ENCODE measurements at places on chromosomes 7 and 10. TPM values are rescaled to one million over a fixed set of nuclear protein-coding genes. Genes with fewer than 3 reads are reported as not detected.

The ANXA8L1 gene
- not detected for total RNA-seq

The MMD2 gene
- total RNA-seq, result not detected

The ERCC6 gene
- 50.4 TPM for total RNA-seq

The GPAM gene
- total RNA-seq, result 11.2 TPM

The MARVELD1 gene
- total RNA-seq, result 85.0 TPM

The MRLN gene
- not detected for total RNA-seq

The CUZD1 gene
- not detected for total RNA-seq

The DNAH11 gene
- total RNA-seq, result 1.9 TPM

The HOGA1 gene
- 7.0 TPM for total RNA-seq

The AMZ1 gene
- total RNA-seq, result 3.7 TPM

The AKR1E2 gene
- total RNA-seq, result 17.6 TPM

DNA sequence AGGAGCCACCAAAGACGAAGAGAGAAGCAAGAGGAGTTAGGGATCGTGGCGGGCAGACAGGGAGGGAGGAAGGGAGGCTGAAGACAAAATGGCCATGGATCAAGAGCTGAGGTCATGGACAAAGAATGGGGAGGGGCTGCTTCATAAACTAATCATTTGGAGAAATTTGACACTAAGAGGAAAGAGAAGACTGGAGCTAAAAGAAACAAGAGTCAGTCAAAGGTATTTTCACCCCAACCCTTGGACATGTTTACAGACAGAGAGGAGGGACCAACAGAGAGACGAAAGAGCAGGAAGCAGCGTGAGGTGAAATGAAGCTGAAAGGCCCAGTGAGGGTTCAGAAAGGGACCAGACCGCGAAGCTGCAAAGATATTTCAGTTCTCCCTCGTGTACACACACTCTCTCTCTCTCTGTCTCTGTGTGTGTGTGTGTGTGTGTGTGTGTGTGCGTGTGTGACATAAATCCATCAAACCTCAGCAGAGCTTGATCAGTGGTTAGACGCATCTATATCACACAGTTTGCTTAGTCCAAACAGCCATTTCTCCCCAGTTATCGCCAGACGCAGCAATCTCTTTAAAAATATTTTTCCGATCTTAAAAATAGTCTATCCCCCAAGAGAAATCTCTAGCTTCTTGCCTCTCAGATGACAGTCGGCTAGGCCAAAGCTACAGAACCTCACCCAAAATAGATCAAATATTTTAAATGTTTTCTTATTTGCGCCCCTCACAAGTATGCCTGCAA, 12.5 kb upstream of the CALD1 start:
- H3K27me3 ChIP-seq, result no peaks in the 10 kb centered on the region
- H3K27ac ChIP-seq, result peak overlapping the region; percentile 89
- no peak for DNase-seq
- H3K4me1 ChIP-seq, result peaks cover 59% of the 10 kb centered on the region
- no peaks in the 10 kb centered on the region for H3K36me3 ChIP-seq

GRCh38 chr7:115052706-115053105, 130.8 kb downstream of the MDFIC start:
- no peaks in the 10 kb centered on the region for H3K36me3 ChIP-seq
- no peak for DNase-seq
- no peak overlapping the region for H3K27ac ChIP-seq
- no peak overlapping the region for H3K4me3 ChIP-seq
- H3K4me1 ChIP-seq, result no peaks in the 10 kb centered on the region

DNA sequence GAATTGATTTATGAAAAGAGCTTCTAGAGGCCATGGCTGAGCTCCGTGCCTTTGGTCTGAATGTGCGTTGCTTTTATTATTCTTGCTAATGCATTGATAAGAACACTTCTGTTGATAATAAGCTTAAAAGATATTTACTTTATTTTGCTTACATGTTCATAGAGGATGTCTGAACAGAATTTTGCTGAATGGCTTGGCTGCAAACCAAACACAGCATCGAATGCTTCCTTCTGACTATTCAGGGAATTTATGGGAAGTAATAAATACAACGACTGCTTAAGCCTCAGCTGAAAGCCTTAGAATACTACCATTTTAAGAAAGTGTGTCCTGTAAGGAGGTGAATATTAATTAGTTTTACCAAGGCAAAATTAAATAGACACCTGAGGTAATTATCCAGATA, 643.5 kb upstream of the POT1 start:
- H3K27me3 ChIP-seq, result no peaks in the 10 kb centered on the region
- no peak for DNase-seq

- H3K27me3 ChIP-seq, result no peaks in the 10 kb centered on the region
- peak overlapping the region; percentile 68 for H3K4me3 ChIP-seq
- H3K36me3 ChIP-seq, result no peaks in the 10 kb centered on the region
- H3K27ac ChIP-seq, result peak overlapping the region; percentile 54
- H3K4me1 ChIP-seq, result peaks cover 28% of the 10 kb centered on the region
Observed at GRCh38 chr7:139452958-139453672, 30.4 kb downstream of the KLRG2 start.

DNA sequence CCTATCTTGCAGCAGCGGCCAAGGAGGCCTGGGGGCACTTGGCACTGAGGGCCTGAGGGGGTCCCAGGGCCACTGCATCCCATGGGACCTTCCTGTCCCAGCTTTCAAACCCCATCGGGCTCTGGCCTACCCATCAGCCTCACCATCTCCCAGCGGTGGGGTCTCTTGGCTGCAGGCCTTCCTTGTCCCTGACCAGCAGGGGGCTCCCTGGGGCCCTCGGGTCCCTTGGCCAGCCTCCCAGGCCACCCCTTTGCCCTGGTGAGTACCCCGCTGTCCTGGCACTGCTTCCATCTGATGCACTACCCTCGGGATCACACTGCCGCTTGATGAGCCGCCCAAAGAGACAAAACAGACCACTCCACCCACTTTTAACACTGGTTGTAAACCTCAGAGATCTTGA, 43.5 kb downstream of the YKT6 start:
- H3K36me3 ChIP-seq, result no peaks in the 10 kb centered on the region
- H3K27me3 ChIP-seq, result no peaks in the 10 kb centered on the region
- no peak overlapping the region for H3K27ac ChIP-seq
- no peak for DNase-seq
- H3K4me1 ChIP-seq, result no peaks in the 10 kb centered on the region

- H3K27me3 ChIP-seq, result no peaks in the 10 kb centered on the region
- no peaks in the 10 kb centered on the region for H3K36me3 ChIP-seq
- no peak overlapping the region for H3K4me3 ChIP-seq
- DNase-seq, result no peak
Observed at GRCh38 chr10:22630234-22631174, 83.9 kb downstream of the PIP4K2A start.

DNA sequence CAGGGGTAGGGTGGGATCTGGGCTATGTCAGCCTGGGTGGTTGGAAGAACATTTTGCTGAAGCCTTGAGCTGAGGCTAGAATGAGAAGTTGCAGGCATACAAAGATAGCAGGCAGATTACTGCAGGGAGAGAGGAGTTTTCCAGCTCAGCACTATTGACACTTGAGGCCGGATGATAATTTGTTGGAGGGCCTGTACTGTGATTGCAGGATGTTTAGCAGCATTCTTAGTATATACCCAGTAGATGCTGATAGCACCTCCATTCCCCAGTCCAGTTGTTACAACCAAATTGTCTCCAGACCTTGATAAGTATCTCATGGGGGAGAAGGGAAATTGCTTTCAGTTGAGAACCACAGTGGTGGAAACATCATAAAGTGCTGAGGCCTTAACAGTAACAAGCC, 158.6 kb upstream of the CHRM2 start:
- H3K4me1 ChIP-seq, result no peaks in the 10 kb centered on the region
- no peaks in the 10 kb centered on the region for H3K27me3 ChIP-seq
- no peak for DNase-seq
- no peak overlapping the region for H3K4me3 ChIP-seq

GRCh38 chr10:125840406-125840805, 17.1 kb downstream of the BCCIP start:
- H3K27ac ChIP-seq, result no peak overlapping the region
- peaks cover 43% of the 10 kb centered on the region for H3K36me3 ChIP-seq
- no peaks in the 10 kb centered on the region for H3K4me1 ChIP-seq
- H3K27me3 ChIP-seq, result no peaks in the 10 kb centered on the region
- H3K4me3 ChIP-seq, result no peak overlapping the region
- no peak for DNase-seq

DNA sequence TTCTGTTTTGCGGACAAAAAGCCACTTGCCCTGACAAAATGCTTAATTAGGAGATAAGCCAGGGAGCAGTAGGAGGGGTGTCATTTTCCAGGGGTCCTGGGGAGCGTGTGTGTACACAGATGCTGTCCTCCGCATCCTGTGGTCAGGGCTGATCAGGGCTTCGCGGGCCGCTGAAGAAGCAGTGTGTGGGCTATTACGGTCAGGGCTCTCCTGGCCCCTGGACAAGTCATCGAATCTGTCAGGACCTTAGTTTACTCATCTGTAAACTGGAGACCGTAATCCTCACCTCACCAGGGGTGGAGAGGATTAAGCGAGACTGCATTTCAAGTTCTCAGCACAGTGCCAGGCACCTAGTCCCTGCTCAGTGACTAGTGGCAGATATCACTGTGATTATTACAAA, 26.0 kb upstream of the MXI1 start:
- H3K4me3 ChIP-seq, result no peak overlapping the region
- no peak for DNase-seq
- H3K27ac ChIP-seq, result no peak overlapping the region
- H3K36me3 ChIP-seq, result no peaks in the 10 kb centered on the region
- no peaks in the 10 kb centered on the region for H3K27me3 ChIP-seq
- H3K4me1 ChIP-seq, result peaks cover 3% of the 10 kb centered on the region

GRCh38 chr7:142557971-142558582, 191.2 kb upstream of the PRSS1 start:
- no peak overlapping the region for H3K4me3 ChIP-seq
- H3K4me1 ChIP-seq, result peaks cover 4% of the 10 kb centered on the region
- DNase-seq, result no peak
- no peaks in the 10 kb centered on the region for H3K36me3 ChIP-seq
- H3K27ac ChIP-seq, result no peak overlapping the region

DNA sequence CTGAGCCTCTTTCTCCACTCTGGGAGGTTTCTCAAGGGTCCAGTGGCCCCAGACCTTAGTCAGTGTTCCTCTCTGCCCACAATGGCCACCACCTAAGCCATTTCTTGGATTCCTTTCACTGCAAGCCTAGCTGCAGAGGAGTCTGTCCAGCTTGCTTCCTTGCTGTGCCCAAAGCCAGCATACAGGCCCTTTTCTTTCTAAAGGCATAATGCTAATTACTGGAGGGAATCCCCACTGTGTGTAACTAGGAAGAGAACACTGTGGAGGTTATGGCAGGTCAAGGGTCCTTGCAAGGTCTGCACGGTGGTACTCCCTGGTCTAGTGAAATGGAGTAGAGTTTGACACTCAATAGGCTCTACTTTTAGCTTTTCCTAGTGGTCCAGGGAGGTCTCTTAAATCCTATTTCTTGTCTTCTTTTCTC, 70.4 kb upstream of the CC2D2B start:
- DNase-seq, result no peak
- no peaks in the 10 kb centered on the region for H3K27me3 ChIP-seq
- H3K4me3 ChIP-seq, result no peak overlapping the region
- H3K27ac ChIP-seq, result peak overlapping the region; percentile 52

DNA sequence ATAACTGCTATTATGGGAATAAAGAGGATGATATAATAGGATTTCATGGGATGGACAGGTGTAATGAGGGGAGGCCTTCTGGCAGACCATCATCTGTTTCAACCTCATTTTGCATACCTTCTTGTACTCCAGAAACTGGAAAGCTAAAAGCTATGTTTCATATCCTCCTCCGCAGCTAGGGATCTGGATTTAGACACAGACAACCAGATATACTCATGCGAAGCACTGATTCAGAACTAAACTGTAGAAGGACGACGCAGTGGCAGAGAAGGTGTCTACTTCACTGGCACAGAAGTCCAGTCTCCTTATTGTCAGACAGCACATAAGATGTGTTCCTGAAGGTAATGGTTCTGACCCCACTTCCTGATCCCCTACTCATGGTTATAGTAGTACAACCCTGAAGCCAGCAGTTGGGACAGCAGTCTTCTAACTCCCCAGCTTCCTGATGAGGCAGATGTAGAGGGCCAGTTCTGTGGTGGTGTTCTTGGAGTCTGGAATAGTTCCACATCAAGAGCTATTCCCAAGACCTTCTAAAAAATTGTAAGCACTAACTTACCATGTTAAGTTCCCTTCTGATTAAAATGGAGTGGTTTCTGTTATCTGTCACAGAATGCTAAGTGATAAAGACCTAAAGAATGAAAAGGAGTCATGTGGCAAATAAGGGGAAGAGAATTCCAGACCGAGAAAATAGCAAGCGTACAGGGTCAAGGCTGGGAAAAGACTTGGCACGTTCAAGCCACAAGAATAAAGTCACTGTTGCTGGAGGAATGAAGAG, 550.3 kb downstream of the GRM8 start:
- no peak for DNase-seq
- H3K4me1 ChIP-seq, result no peaks in the 10 kb centered on the region
- no peaks in the 10 kb centered on the region for H3K27me3 ChIP-seq

DNA sequence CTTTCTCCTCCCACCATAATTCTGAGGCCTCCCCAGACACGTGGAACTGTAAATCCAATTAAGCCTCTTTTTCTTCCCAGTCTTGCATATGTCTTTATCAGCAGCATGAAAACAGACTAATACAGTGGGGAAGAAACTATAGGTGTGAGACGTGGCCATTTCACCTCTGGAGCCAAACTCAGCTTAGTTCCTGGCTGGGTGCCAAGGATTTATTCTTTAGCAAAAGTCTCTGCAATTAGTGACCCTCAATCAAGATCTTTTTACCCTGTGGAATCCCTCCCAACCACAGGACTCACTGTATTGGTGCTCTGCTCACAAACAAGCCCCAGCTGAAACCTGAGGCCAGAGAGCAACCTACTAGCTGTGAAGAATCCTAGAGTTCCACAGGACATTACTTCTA, 28.1 kb upstream of the SFTPD start:
- H3K4me3 ChIP-seq, result no peak overlapping the region
- H3K4me1 ChIP-seq, result peaks cover 17% of the 10 kb centered on the region
- H3K36me3 ChIP-seq, result no peaks in the 10 kb centered on the region
- no peak for DNase-seq

DNA sequence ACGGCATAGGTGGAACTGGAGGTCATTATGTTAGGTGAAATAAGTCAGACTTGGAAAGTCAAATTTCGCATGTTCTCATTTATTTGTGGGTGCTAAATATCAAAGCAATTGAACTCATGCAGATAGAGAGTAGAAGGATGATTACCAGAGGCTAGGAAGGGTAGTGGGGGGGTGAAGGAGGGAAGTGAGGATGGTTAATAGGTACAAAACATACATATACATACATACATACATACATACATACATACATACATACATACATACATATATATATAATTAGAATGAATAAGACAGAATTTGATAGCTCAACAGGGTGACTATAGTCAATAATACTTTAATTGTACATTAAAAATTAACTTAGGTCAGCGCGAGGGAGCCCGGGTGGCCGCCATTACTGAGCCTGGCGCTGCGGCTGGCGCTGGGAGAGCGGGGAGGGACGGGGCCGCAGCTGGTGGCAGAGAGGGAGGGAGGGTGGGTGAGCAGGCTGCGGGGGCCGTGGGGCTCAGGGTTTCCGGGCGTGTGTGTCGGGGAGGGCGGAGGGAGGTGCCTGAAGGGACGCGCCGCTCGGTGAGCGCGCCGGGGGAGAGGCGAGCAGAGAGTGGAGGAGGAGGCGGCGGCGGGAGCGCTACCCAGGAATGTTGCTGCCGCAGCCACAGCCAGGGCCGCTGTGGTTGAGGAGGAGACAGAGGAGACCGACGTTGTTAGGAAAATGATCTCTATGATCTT, 85.8 kb upstream of the EGFR start:
- no peaks in the 10 kb centered on the region for H3K36me3 ChIP-seq
- H3K27ac ChIP-seq, result no peak overlapping the region
- peak overlapping the region; percentile 71 for H3K4me3 ChIP-seq
- no peaks in the 10 kb centered on the region for H3K27me3 ChIP-seq
- peak; percentile 21 for DNase-seq
- no peaks in the 10 kb centered on the region for H3K4me1 ChIP-seq

- H3K27ac ChIP-seq, result no peak overlapping the region
- H3K36me3 ChIP-seq, result no peaks in the 10 kb centered on the region
- DNase-seq, result no peak
- no peaks in the 10 kb centered on the region for H3K27me3 ChIP-seq
- H3K4me1 ChIP-seq, result no peaks in the 10 kb centered on the region
- H3K4me3 ChIP-seq, result no peak overlapping the region
Observed at GRCh38 chr7:136883046-136883445, 14.6 kb downstream of the CHRM2 start.
